ENCODE measurements at places on chromosomes 2 and 18.

GRCh38 chr2:62505109-62505749 lies 766 bp downstream of the TMEM17 start:
- peak; percentile 3 for ATAC-seq

DNA sequence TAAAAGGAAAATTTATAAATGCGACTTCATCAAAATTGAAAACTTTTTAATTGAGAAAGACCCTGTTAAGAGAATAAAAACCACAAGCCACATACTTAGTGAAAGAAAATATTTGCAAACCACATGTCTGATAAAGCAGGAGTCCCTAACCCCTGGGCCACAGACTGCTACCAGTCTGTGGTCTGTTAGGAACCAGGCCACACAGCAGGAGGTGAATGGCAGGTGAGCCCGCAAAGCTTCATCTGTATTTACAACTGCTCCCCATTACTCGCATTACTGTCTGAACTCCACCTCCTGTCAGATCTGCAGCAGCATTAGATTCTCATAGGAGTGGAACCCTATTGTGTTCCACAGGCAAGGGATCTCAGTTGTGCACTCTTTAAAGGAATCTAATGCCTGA lies 95.5 kb upstream of the CRACDL start:
- no peak for ATAC-seq

DNA sequence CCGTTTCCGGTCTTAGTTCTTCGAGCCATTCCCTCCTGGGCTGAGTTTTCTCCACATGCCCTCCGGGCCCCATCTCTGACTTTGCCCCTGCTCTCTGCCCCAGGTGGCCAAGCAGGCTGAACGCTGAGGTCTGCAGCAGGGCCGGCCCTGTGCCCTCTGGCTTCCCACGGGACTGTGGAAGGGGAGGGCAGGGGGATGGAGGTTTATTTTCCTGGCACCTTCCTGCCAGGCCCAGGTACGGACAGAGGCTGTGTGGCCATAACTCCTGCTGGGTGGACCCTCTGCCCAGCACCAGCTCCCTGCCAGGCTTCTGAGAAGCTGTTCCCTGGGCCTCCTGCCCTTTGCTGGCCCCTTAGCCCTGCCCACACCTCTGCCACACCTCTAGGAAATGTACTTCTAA lies 164.0 kb downstream of the TFCP2L1 start:
- no peak for ATAC-seq

DNA sequence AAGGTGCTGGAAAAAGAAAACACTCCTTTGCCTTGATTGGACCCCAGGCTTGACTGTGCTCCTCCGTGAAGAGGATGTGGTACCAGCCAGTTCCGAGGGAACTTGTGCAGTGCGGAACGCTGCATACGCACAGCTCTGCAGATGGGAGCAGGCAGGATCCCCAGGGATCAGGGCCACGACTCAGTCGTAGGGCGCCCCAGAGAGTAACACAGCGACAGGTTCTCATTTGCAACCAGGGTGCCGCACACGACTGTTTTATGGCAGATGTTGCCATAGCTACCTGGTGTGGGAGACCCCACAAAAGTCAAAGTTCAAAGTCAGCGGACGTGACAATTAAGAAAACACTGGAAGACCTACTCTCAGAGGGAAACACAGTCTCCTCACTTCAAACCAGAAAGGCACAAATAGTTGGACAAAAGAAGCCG lies 779 bp downstream of the MALL start:
- ATAC-seq, result no peak

DNA sequence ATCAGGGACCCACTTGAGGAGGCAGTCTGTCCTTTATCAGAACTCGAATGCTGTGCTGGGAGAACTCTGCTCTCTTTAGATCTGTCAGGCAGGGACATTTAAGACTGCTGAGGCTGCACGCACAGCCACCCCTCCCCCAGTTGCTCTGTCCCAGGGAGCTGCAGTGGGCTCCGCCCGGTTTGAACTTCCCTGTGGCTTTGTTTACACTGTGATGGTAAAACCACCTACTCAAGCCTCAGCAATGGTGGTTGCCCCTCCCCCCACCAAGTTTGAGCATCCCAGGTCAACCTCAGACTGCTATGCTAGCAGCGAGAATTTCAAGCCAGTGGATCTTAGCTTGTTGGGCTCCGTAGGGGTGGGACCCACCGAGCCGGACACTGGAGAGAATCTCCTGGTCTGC lies 11.8 kb upstream of the LHCGR start:
- no peak for ATAC-seq

GRCh38 chr2:8923183-8923582 lies 80.3 kb downstream of the MBOAT2 start:
- ATAC-seq, result no peak

- ATAC-seq, result peak; percentile 100
These were observed 59.5 kb downstream of the PUM2 start for GRCh38 chr2:20291106-20291564.

GRCh38 chr2:157087373-157088002 lies 170.0 kb upstream of the GALNT5 start:
- peak; percentile 90 for ATAC-seq

DNA sequence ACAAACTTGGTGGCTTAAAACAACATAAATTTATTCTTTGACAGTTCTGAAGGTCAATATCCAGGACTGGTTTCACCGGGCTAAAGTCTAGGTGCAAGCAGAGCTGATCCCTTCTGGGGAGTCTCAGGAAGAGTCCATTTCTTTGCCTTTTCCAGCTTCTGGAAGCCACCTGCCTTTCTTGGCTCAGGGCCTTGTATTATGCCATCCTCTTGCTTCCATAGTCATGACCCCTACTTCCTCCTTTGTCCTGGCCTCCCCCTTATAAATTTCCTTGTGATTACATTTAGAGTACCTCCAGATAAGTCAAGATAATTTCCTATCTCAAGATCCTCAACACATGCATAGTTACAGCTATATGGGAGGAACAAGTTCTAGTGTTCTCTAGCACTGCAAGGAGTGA lies 1089.5 kb downstream of the LRP1B start:
- no peak for ATAC-seq

DNA sequence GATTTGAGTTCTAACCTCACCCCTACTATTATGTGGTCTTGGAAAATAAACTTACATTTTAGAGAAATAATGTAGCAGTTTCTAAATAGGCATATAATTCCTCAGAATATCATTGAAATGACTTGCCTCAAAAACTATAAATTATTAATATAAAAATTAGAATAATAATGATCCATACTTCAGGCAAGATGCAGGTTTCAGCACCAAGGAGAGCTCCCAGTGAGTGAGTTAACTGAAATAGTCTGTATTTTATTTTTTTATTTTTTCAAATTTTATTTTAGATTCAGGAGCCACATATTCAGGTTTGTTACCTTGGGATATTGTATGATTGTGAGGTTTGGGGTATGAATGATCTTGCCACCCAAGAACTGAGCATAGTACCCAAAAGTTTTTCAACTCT lies 472.2 kb upstream of the DCC start:
- ATAC-seq, result no peak

Measured in SK-N-SH treated with all-trans-retinoic acid at 6 μM for 48 hours (cell line).